ENCODE measurements at places on chromosomes 11 and 22.

DNA sequence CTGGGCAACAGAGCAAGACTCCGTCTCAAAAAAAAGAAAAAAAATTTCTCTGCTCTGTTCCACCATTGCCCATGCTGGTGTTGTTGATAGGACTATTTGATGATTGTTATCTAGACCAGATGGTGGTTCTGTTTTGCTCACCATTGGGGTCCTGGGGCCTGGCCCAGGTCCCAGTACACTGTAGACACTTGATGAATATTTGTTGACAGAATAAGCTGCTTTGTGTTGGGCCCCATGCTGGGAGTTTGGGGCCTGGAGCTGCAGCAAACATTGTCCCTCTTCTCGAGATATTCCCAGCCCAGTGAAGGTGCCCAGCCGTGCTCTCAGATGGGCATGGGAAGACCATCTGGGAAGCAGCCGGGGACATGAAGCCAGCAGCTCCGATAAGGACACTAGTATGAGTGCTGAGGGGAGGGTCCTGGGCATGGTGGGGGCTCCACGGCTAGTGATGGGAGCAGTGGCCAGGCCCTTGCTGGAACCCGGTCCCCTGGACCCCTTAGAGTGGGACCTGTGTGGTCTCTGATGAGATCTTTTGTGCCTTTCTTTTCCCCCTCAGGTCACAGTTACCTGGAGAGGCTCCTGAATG is 13.6 kb downstream of the INCENP start:
- no peak for DNase-seq

DNA sequence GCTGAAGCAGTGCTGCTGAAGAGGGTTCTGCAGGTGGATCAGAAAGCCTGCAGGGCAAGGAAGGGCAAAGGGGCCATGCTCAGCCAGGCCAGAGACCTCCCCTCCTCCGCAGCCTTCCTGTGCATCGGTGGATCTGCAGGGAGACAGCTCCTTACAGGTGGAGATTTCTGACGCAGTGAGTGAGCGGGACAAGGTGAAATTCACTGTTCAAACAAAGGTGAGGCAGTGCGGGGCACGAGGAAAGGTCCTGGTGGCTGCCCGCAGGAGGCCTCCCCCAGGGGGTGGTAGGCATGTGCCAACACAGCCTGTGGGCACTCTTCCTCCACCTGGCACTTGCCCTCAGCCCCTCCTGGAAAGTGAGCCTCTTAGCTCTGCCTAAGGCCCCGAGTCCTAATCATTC is 8.6 kb downstream of the CFL1 start:
- DNase-seq = no peak

DNA sequence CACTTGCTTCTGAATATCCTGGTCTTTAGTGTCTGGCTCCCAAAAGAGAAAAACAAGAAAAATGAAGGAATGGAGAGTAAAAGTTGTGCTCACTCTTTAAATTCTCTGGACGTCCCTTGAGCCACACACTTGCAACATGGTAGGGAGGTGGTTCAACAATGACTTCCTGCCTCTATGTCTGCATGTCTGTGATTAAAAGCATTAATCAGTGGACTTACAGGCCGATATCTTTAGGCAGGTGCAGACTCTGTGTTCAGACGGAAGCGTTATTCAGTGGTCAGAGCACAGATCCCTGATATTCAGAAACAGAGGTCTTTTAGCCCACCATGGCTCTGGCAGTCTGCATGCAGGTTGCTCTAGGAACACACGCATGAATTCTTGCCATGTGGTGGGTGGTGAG is 1920.0 kb upstream of the RAG2 start:
- no peak for DNase-seq

DNA sequence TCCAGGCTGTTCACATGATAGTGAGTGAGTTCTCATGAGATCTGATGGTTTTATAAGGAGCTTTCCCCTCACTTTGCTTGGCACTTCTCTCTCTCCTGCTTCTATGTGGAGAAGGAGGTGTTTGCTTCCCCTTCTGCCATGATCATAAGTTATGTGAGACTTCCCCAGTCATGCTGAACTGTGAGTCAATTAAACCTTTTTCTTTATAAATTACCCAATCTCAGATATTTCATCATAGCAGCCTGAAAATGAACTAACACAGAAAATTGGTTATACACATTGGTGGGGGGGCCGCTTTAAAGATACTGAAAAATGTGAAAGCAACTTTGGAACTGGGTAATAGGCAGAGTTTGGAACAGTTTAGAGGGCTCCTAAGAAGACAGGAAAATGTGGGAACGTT is 741.1 kb upstream of the LUZP2 start:
- no peak for DNase-seq

GRCh38 chr11:76598426-76598839 is 72.1 kb downstream of the LRRC32 start:
- no peak for DNase-seq

- DNase-seq = no peak
These were observed 100.4 kb upstream of the PARVA start for GRCh38 chr11:12276831-12277475.

GRCh38 chr11:1100417-1101245 is 26.0 kb downstream of the MUC2 start:
- DNase-seq = no peak

DNA sequence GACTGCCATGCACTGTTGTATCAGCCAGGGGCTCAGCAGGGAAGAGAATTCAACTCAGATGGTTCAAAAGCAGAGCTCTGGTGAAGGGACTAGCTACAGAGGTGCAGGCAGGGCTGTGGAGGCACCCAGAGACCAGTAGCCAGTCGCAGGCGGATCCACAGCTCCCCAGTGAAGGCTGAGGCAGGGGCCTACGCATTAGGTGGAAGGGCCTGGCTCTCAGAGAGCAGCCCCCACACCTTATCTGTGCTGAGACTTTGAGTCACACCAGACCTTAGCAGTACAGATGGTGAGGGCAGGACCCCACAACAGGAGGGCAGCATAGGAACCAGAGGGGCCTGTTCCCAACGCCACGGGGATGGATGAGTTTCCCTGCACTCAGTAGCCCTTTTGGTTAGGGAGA is 189.6 kb downstream of the DSCAML1 start:
- DNase-seq = no peak
